ENCODE measurements at places on chromosomes 6 and 20. TPM values are rescaled to one million over a fixed set of nuclear protein-coding genes. Genes with fewer than 3 reads are reported as not detected.

PRDM13 gene
- total RNA-seq: 1.6 TPM

CDSN gene
- not detected for total RNA-seq

GLP1R gene
- not detected for total RNA-seq

SIRPB2 gene
- total RNA-seq: not detected

ELOVL2 gene
- total RNA-seq: 2.7 TPM

VSTM2L gene
- not detected for total RNA-seq

THBS2 gene
- total RNA-seq: not detected

COL21A1 gene
- total RNA-seq: not detected
